ENCODE measurements at places on chromosomes 11 and 22.

GRCh38 chr11:115396533-115396932, 107.7 kb downstream of the CADM1 start:
- no peak for DNase-seq

DNA sequence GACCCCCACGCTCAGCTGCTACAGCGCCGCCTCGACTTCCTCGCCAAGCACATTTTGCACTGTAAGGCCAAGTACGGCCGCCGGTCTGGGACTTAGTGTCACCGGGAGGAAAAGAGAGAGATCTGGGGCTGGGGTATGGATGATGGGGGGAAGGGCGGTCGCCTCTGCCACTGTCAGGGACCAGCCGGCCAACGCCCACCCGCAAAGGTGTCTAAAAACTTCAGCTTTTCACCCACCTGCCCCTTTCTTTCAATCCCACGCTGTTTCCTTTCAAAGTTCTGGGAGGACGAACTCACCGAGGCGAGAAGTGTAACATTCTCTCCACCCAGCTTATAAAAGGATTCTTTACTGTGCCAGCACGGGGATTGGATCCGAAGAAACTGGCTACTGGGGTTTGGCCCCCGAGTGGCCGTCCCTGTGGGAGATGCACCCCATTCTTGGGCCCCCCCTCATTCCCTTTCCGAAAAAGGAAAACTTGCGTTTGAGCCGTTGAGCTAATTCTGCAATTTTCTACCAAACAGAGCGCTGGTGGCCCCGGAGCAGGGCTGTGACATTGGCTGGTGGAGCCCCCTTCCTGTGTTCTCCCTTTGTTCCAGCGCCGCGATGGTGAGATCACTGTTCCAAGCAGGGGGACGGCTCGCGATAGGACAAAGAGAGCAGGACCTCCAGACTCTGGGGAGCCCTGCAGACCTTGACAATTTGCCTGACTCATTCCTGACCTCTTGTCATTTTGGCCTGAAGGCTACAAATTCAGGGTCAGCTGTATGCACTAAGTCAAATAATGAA, 1.8 kb downstream of the FJX1 start:
- peak; percentile 44 for DNase-seq

GRCh38 chr11:75673977-75674582, 5.2 kb upstream of the MAP6 start:
- DNase-seq, result no peak

DNA sequence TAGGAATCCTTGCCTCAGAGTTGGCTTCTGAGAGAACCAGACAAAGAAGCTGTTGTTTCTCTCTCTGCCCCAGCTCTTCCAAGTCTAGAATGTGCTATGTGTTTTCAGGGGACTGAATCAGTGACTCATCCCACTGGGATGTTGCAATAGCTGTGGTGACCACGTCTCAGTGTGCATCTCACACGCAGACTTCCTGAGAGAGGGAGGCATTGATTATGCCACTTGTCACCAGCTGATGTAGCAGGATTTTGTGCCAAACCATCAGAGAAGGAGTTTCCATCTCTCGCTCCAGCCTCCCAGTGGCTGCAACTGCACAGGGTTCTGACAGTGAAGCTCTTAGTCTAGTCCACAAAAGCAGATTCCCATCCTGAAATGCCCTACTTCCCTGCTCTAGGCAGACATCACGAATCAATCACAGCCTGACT, 455.8 kb downstream of the MIAT start:
- DNase-seq, result no peak

DNA sequence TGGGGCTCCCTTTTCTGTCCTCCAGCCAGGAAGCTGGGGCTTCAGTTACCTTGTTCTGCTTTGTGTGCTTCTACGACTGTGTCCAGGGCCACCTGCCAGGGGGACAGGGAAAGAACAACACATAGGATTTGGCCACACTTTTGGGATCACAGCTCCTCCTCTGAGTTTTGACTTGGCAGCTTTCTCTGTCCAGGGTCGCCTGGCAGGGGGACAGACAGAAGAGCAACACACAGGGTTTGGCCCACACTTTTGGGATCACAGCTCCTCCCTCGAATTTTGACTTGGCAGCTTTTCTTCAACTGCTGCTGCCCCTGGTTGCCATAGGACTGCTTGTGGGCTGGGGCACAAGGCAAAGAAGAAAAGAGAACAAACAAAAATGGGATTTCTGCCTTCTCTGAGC, 19.1 kb downstream of the INCENP start:
- peak; percentile 34 for DNase-seq

GRCh38 chr11:114442536-114442935, 3.3 kb downstream of the REXO2 start:
- no peak for DNase-seq

DNA sequence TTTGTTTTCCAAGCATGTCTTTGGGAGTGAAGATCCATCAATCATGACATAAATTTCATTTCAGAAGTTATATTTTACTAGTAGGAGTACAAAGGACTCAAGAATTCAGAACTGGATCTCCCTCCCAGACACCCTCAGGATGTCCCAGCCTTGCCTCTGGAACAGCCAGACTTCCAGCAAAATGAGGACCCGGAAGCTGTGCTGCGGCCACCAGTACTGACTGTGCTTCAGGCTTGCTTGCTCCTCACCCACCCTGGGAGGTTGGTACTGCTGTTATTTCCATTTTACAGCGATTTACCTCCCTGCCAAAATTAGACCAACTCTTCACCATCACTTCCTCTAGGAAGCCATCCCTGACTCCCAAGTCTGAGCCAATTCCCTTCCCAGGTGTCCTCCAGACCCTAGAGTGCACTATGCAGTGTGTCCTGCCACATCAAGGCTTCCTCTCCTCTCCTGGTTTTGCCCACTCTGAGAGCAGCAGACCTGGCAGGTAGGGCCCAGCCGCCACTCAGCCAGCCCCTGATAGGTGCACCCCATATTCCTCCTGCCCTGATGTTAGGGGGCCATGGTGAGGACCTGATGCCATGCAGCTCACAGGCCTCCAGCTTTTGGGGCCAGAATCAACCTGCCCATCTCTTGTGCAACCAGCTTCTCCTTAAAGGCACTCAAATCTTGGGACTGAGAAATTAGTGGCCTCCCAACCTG, 47.3 kb upstream of the WNT7B start:
- no peak for DNase-seq

GRCh38 chr22:49142296-49142695, 685.4 kb downstream of the BRD1 start:
- DNase-seq, result peak; percentile 45

DNA sequence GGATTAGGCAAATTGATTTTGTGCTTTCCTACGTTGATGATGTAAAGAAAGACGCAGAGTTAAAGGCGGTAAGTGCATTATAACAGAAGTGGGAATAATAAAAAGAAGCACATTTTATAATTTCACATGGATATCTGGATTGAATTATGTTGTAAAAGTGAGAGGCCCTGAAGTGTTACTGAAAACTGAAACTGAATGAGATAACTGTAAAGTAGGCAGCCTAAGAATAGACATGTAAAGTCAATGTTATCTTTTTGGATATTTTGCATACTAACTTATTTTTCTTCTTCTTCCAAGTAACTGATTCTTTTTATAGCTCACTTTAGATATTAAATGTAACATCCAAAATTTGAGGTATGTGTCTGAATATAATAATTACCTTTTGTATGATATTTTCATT, 28.3 kb downstream of the ANO5 start:
- no peak for DNase-seq

Measured in cerebellum (tissue), 4 donors.